ENCODE measurements at places on chromosomes 2 and 18.

GRCh38 chr2:172674034-172674967 lies 61.3 kb upstream of the RAPGEF4 start:
- peak; percentile 26 for DNase-seq

DNA sequence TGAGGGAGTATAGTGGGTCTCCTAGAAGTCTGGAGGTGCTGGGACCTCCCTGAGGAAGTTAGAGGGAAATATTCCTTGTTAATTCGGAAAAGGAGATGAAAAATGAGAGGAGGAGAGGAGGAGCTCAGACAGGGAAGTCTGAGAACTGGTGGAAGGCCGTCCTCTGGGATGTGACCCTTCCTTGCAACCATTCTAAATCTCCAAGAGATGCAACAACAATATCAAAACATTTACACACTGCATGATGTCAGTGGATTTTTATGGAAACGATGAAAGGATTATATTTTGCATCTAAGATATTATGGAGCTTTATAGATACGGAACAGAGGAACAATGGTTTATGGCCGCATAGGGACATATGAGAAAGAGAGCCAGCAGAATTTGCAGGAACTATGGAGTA lies 49.8 kb upstream of the COBLL1 start:
- no peak for DNase-seq

DNA sequence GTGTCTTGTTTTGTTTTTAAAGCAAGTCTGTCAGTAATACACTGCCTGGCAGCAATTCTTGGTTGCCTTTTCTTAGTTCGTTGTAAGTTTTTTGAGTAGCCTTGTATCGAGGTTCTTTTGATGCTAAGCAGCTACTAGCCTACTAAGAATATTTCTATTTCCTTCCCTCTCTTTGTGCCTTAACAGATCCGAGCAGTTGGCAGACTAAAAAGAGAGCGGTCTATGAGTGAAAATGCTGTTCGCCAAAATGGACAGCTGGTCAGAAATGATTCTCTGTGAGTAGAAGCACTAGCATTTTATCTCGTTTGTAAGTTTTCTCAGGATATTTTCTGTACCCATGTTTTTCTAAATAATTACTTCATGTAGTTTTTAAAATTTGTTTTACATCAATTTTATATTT lies 15.1 kb downstream of the MFF start:
- DNase-seq: no peak

DNA sequence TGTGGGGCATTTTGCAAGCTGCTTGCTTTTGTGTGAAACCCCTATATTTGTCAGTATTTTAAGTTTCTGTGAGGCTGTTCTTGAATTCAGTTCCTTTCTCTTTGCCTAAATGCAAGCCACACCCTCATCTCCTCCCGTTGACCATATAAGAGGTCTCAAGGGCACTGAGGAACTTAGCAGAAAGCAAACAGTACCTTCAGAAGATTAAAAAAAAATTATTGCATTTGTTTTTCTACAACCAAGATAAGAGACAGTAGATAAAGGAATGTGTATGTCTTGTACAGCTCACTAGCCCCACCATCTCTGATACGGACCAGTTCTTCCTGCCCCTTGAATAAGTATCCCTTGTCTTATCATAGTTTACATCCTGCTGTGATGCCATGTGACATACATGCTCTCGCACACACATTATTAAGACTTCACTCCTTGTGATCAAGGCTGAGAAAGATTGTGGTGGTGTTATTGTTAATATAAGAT lies 64.2 kb downstream of the NPAS2 start:
- DNase-seq: no peak

DNA sequence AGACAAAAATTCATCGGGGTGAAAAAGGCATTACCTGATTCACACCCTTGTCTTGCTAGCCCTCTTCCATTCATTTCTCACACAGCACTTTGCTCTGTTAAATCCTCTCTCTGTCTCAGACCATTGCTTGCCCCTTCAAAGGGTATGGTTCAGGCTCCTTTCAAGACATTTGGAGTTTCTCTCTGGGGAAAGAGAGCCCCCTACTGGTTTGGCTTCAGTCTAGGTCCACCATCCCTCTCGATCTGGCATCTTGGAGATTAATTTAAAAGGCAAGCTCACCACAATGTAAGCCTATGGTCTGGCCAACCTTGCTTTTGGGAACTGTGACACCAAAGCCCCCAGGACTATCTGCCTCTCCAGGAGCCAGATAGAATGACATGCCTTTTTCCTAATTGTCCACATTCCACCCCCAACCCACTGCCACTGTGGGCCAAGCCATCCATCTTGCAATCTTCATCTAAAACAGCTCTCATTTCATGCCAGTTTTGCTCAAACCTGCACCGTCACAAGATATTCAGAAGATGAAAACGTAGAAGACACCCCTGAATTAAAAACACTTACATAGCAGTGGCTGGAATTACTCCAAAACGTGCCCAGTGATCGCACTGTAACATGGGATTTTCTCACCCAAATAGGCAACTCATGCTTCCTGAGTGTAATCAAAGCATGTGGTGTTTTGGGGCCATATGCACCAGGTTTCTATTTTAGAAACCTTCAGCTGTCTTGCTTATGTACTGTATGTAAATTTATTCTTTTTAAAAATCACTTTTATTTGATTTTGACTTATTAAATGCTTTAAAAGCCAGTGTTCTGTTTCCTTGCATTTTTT lies 93.9 kb downstream of the FARSB start:
- DNase-seq: peak; percentile 42

GRCh38 chr2:216084547-216084946 lies 2.8 kb downstream of the TMEM169 start:
- peak; percentile 22 for DNase-seq

DNA sequence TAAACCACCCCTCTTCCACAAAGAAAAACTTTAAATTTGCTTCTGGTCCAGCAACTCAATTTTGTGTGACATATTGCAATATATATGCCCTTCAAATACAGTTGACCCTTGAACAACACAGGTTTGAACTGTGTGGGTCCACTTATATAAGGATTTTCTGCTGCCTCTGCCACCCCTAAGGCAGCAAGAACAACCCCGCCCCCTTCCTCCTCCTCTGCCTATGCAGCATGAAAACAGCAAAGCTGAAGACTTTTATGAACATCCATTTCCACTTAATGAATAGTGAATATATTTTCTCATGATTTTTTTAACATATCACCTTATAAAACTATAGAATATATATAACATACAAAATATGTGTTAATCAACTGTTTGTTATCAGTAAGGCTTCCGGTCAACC lies 58.3 kb downstream of the EML4 start:
- no peak for DNase-seq

- DNase-seq: no peak
Measured at GRCh38 chr2:128444121-128444771, 125.6 kb upstream of the HS6ST1 start.

GRCh38 chr2:207934720-207935119 lies 90.6 kb downstream of the PLEKHM3 start:
- no peak for DNase-seq

DNA sequence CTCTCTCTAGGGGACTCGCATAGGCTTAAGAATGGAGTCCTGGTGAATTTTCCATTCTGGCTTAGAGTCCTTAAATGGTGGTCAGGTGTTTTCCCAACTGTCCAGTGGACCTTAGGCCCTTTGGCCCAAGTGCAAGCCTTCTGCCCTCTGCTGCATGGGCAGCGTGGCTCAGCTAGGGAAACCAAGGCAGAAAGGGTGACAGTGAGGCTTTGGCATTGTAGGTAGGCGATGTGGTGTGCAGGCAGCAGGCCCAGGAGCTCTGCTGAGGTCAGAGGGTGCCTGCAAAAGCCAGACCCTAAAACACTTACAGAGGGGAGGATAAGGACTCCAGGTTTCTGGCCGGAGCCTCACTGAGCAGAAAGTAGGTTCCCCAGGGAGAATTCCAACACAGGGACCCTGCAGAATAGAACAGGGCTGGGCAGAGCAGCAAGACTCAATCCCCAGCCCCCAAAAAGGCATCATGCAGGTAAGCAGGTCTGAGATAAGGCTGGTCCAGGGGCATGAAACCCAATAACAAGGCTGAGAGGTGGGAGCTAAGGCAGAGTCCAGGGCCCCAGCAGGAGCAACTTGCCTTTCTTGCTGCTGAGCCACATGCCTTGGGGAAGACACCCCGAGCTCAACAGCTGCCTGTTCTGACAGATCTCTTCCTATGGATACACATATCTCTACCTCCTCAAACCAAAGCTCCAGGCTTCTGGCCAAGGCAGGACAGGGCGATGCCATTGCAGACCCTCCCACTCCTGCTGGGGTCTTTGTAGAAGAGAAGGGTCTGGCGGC lies 199.7 kb downstream of the TNS1 start:
- DNase-seq: no peak

DNA sequence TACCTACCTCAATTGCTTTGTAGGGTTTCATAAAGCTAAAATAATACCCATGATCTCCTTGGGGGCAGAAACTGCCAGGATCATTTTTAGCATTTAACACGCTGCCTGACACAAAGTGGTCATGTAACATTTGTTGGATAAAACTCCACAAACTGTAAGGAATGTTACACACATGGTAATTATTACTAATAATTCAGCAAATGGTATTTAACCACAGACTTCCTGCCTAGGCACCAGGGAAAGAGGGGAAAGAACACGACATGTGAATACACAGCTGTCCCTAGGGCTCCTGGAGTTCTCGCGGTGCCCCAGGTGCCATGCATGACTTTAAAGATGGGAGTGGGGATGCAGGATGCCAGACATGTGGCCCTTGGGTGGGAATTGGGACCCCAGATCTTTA lies 43.5 kb downstream of the ASAP2 start:
- no peak for DNase-seq

DNA sequence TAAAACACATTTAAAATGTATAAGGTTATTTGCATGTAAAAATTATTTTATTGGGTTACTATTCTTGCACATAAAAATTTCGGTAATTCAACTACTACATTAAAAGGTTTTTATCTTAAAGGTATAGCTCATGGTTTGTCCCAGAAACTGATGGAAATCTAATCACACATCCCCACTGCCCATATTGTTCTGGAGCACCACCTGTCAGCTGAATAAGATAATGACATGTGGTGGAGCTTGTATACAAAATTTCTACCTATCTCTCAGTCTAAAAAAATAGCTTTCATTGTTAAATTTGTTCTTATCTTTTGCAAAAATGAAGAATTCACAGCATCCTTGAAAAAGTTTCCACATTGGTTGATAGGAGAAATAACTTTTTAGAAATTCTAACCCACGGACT lies 18.3 kb downstream of the ERBB4 start:
- DNase-seq: no peak

DNA sequence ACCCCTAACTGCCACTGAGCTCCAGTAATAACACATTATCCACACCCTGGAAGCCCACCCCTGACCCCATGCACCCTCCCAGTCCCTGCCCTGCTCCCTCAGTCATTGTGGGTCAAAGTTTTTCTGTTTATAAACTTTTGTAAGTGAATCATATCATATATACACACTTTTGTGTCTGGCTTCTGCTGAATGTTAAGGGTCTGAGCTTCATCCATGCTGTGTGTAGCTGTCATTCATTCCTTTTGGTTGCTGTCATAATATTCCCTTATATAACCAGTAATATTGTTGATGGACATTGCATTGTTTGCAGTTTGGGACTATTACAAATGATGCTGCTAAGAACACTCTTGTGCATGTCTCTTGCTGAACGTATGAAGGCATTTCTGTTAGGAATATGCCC lies 14.5 kb downstream of the CNNM4 start:
- no peak for DNase-seq

GRCh38 chr2:206831442-206831995 lies 66.1 kb downstream of the FASTKD2 start:
- no peak for DNase-seq

DNA sequence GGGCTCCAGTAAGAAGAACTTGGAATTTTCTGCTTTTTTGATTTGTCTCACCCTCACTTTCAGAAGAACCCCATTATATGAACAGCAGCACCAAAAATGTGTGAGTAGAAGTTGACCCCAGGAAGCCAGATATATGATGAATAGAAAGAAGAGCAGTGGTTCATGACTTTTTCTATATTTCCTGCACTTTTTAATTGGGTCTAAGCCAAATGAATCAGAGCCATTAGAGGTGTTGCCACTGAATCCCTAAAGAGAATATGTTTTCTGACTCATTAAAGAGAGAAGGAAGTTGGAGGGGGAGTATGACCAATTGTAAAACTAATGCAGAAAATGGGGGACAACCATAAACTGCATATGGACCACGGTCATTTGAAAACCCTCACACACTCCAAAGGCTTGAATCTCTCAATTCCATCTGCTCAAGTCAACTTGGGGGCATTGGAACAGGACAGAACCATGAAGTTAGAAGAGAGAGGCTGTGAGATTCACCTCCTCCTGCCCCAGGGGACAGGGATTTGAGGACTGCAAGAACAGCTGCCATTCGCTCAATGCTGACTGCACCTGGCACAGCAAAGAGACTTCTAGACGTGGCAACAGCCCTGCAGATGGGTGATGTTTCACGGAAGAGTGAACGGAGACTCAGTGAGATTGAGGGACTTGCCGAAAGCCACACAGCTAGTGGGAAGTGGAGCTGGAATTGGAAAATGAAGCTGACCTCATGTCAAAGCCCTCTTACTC lies 3.0 kb downstream of the DAPL1 start:
- DNase-seq: no peak

- DNase-seq: no peak
Measured at GRCh38 chr2:109382951-109383350, 230.8 kb downstream of the SEPTIN10 start.

GRCh38 chr2:98156304-98156703 lies 69.3 kb downstream of the VWA3B start:
- DNase-seq: no peak

DNA sequence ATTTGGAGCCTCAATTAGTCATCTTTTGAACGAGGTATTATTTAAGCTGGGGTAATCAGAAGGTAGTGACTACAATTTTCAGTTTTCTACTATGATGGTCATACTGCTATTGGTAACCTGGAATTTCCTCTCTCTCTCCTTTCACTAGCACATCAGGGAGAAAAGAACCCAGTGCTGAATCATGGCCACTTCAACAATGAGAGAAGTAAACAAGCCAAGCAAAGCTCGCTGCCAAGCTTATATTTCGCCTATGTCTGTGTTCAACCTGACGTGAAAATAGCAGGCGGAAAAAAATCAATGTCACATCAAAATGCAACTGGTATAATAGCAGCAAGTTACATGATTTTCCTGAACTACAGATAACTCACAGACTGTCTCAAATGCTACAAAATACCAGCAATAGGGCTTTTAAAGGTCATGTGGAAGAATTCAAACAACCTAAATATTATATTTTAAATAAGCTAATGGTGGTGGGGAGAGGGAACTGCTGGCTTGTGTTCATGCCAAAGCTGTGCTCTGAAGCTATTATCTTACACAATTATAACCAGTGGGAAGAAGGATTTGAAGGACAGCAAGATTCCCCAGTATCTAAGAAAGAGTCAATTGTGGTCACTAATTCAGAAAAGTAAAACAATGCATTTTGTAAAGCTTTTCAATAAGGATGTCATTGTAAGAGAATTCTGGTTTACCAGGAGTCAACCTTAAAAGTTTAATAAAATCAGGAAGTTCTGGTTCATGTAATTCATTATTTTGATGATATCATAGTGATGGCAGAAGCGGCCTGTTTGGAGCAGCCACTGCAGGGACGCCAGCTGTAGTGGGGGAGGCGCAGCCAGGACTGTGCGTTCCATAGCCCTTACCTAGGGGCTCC lies 38.0 kb downstream of the RNF152 start:
- no peak for DNase-seq

- DNase-seq: no peak
Measured at GRCh38 chr18:32582455-32582854, 111.8 kb upstream of the GAREM1 start.

All from stimulated activated CD4-positive, alpha-beta T cell treated with anti-CD3 and anti-CD28 coated beads, Interleukin-4, amount 100 ng/mL, for 24 hours (primary cell).